ENCODE measurements at places on chromosomes 16 and 17. TPM values are rescaled to one million over a fixed set of nuclear protein-coding genes. Genes with fewer than 3 reads are reported as not detected.

Gene DLX4
- total RNA-seq: not detected

Gene ZNF624
- 4.8 TPM for total RNA-seq

Gene PIK3R5
- total RNA-seq: not detected

Gene TAC4
- not detected for total RNA-seq

Gene METRN
- total RNA-seq: 25.2 TPM

DNA sequence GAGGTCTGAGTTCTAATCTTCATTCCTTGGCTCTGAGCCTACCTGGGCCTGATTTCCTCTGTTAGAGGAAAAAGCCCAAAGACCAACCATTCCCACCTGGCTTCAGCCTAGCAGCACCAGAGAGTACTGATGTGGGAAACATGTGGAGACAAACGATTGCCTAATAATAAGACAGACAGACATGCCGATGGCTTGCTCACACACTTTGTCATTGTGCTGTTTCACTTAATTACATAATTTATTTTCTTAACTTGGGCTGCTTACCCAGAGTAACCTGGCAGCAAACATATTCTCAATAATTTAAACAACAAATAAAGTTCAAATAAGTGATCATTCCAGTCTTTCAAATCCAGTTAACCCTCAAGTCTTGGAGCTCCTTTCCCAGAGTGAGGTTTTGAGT lies 83.4 kb downstream of the MAF start:
- DNase-seq: no peak

- no peak for DNase-seq
These were observed 13.3 kb upstream of the ATP6V0C start for GRCh38 chr16:2500430-2500917.

DNA sequence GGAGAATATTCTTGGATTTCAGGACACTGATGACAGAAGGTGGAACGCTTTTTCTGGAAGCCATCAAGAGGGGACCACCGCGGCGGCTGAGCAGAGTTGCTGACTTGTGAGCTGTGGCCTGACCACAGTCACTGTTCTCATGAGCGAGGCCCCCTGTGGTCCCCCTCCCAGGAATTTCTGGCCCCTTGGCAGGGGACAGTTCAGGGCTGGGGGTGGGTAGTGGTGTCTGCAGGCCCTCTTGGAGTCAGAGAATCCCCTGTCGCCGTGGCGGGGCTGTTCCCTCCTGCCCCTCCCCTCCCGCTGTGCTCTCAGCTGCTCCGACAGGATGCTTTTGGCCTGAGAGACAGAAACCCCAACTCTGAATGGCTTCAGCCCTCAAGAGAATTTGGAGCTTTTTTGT lies 292.0 kb downstream of the SEC14L1 start:
- no peak for DNase-seq

- DNase-seq: no peak
These were observed 5.2 kb upstream of the TOB1 start for GRCh38 chr17:50871364-50871763.

DNA sequence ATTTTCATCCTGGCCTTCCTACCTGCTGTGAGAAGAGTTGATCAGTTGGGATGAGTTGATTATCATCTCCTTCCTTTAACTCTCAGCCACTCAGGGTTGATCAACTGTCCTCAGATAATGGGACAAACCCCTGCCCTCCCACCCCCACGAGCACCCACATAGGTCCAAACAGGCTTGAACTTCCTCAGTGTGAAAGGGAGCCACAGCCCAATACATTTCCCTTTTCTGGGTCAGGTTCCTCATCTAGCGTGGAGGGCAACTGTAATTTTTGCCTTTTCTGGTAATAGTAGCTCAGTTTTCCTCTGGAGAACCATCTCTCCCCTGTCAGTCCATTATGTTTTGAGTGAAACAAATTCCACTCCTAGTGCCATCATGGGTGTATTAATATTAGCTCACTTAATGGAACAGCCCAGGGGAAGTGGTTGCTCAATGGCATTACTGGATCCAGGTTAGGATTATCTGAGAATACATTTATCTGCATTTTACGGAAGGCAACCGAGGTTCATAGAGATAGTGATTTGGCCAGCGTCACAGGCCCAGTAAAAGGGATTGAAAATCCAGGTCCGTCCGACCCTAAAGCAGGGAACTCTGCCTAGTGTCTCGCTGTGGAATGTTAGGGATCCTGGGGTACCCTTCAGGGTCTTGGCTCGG lies 476 bp upstream of the LPCAT2 start:
- DNase-seq: no peak

DNA sequence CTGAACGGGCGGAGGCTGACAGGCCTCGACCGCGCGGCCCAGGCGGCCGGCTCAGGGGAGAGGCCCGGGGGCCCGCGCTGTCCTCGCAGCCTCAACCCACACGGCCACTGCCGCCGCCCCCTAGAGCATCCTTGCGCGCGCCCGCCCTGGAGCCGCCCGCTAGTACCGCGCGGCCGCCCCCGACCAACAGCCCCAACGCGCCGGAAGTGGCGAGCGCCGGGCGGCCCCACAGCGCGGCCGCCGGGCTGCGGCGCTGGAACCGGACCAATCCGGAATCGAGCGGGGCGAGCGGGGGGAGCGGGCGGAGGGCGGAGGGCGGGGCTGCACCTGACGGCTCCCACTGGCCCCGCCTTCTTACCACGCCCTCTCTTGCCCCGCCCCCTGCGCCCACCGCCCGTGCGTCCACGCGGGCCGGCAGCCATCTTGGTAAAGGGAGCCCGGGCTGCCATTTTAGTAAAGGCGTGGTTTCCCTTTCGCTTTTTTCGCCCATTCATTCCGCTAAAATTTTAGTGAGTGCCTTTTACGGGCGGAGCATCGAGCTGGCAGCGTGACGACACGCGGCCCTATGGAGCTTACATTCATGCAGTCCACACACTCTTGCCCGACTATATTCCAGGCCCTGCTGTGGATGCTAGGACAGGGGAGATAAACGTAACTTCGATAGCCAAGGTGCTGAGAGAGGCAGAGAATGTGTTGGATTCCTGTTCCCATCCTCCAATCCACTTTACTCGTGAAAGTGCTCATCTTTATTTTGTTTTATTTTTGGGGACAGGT lies at the start of gene XPO6:
TSS of gene XPO6 (minus strand) at position 208 of the 774 bp plus-strand sequence. CDS start 597 bp downstream, outside the sequence.
- peak; percentile 99 for DNase-seq

- peak; percentile 61 for DNase-seq
These were observed 654 bp downstream of the TNFAIP1 start for GRCh38 chr17:28335959-28336871.

DNA sequence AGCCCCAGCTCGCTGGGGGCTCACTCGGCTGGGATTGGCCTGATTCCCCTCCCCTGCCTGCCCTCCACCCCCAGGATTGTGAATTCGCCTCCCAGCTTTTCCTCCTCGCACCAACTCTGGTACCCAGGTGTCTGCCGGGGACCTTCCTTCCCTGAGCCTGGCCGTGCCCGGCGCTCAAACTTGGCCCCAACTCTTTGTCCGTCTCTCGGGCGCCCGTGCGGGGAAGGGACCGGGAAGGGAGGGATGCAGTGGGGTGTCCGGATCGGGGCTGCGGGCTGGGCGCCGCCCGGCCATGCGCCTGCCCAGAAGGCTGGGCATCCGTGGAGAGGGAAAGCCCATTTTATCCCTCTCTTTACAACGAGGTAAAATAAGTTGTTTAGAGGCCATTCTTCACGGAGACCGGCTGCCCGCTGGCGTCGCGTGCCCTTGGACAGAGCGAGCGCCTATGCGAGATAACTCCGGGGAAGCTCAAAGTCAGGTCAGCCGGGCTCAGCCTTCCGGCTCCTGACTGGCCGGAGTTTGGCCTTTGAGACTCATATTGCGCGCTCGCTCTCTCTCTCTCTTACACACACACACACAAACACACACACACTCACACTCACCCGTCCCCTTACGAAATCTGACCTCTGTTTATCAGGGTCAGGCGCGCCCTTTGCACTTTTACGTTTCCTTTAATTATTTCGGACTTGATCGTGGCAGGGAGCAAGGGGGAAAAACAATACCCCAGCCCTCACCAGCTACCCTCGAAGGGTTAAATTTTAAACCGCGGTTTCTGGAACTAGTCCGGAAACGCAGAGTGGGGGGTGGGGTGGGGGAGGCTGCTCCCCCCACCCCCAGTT lies 774 bp upstream of the MAF start:
- no peak for DNase-seq

DNA sequence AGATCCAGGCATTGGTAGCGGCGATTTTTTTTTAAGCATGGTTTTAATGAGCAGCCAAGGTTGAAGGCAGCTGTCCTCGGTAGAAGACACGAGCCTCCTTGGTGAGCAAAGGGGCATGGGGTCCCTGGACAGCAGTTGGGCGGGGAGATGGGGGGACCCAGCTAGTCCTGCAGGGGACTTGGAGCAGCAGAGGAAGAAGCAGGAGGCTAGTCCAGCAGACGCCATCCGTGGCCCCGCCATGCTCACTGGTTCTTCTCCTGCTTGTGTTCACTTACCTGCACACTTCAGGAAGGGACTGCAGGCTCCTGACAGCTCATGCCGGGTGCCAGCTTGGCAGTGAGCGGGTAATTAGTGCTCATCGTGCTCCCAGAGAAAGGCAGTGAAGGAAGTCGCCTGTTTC lies 130.2 kb upstream of the CDH5 start:
- no peak for DNase-seq

DNA sequence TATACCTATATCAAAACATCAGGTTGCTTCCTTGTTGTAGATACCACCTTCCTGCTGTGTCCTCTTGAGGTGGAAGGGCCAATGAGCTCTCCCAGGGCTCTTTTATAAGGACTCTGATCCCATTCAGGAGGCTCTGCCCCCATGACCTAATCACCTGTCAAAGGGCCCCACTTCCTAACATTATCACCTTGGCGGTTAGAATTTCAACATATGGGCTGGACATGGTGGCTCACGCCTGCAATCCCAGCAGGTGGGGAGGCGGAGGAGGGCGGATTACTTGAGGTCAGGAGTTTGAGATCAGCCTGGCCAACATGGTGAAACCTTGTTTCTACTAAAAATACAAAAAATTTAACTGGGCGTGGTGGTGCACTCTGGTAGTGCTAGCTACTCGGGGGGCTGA lies 86.4 kb downstream of the HAPSTR1 start:
- DNase-seq: no peak

GRCh38 chr17:9401434-9401833 lies 174.2 kb downstream of the STX8 start:
- DNase-seq: no peak

- no peak for DNase-seq
These were observed 238.1 kb upstream of the CDH5 start for GRCh38 chr16:66128371-66128770.

Measured in Karpas-422 (cell line).